ENCODE measurements at places on chromosomes 6 and 20. TPM values are rescaled to one million over a fixed set of nuclear protein-coding genes. Genes with fewer than 3 reads are reported as not detected.

- peak; percentile 78 for DNase-seq
These were observed 48.4 kb upstream of the IYD start for GRCh38 chr6:150320442-150320841.

- DNase-seq = no peak
These were observed 114.8 kb downstream of the LRFN2 start for GRCh38 chr6:40472353-40472752.

DNAH8 gene
- total RNA-seq = 0.10 TPM

DNA sequence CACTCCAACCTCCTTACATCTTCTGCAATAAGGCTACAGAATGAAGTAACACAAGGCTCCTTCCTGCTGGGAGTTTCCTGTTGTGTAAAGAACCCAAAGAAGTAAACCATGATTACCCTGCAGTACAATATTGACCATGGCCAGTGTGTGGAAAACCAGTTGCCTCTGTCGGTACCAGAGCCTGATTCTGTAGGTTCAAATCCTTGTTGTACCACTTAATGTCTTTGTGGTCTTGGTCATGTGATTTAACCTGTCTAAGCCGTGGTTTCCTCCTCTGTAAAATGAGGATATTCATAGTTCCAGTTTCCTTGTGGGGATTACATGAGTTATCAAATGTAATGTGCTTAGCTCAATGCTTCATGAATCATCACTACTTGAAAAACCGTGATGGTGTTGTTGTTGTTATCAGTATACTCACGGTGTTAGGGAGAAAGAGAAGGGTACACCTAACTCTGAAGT lies 60.3 kb upstream of the PRELID3B start:
- DNase-seq = no peak

SLC35D3 gene
- total RNA-seq = 0.99 TPM

NXT1 gene
- 24.1 TPM for total RNA-seq

GRCh38 chr20:5354901-5355300 lies 38.1 kb upstream of the PROKR2 start:
- DNase-seq = no peak

DNA sequence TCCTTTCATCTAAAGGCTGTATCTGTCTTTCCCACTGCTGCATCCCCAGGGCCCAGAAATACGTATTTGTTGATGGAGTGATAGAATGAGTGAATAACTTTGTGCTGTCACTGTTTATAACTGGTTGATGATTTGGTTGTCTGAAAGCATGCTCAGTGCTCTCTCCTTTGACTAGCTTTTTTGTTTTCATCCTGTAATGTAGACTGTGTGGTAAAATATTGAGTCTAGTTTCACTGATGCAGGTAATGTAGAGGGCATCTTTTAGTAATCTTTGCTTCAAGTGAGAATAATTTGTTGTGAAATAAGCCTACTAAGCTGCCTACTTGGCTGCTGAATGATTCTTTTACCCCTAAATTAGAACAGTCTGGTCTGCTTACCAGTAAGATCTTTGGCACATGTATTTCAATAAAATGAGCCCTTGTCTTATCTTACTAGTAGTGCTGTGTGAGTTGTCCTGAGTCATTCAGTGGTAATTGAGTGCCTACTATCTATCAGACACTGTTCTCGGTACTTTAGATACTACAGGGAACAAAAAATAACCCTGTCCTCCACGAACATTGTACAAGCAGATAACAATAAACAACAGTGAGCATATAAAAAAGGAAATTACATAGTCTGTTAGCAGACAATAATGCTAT lies 39.9 kb downstream of the MAPK14 start:
- no peak for DNase-seq

ZNF831 gene
- total RNA-seq = 0.10 TPM

DNA sequence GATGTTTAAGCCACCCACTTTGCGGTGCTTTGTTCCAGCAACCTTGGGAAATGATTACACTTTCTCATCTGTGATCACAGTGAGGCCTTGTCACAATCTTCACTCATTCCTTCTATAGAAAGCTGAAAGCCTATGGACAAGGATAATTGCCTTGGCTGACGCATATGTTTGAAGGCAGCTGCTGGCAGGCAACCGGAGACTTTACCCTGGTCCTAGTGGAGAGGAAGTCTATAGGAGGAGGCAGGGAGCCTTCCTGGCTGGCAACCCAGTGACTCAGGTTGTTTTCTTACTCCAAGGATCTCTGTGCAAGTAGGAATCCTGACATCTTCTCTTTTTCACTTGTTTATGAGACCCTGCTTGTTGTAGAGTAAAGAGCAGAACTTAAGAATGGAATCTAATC lies 34.1 kb upstream of the ESR1 start:
- DNase-seq = no peak
